ENCODE measurements at places on chromosomes 11 and 22.
A peak's percentile ranks its signal among the peaks of the same experiment; 100 is the strongest.

DNA sequence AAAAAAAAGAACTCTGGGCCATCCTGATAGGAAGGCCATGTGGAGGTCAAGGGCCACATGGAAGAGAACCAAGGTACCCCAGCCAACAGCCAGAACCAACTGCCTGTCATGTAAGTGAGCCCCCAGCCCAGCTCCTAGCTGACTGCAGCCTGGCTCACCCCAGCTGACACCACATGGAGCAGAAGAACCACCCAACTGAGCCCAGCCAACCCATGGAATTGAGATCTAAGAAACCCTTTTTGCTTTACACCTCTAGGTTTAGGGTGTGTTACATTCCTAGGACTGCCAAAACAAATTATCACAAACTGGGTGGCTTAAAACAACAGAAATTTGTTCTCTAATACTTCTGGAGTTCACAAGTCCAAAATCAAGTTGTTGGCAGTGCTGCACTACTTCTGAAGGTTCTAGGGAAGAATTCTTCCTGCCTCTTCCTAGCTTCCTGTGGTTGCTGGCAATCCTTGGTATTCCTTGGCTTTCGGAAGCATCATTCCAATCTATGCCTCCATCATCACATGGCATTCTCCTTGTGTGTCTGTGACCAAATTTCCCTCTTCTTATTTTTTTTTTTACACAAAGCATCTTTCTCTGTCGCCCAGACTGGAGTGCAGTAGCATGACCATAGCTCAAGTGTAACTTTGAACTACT lies 4.4 kb downstream of the C11orf86 start:
- DNase-seq: no peak

- DNase-seq: no peak
Observed at GRCh38 chr22:43424666-43425630, 13.1 kb downstream of the MPPED1 start.

- no peak for DNase-seq
Observed at GRCh38 chr11:109388982-109389381, 33.0 kb upstream of the C11orf87 start.

DNA sequence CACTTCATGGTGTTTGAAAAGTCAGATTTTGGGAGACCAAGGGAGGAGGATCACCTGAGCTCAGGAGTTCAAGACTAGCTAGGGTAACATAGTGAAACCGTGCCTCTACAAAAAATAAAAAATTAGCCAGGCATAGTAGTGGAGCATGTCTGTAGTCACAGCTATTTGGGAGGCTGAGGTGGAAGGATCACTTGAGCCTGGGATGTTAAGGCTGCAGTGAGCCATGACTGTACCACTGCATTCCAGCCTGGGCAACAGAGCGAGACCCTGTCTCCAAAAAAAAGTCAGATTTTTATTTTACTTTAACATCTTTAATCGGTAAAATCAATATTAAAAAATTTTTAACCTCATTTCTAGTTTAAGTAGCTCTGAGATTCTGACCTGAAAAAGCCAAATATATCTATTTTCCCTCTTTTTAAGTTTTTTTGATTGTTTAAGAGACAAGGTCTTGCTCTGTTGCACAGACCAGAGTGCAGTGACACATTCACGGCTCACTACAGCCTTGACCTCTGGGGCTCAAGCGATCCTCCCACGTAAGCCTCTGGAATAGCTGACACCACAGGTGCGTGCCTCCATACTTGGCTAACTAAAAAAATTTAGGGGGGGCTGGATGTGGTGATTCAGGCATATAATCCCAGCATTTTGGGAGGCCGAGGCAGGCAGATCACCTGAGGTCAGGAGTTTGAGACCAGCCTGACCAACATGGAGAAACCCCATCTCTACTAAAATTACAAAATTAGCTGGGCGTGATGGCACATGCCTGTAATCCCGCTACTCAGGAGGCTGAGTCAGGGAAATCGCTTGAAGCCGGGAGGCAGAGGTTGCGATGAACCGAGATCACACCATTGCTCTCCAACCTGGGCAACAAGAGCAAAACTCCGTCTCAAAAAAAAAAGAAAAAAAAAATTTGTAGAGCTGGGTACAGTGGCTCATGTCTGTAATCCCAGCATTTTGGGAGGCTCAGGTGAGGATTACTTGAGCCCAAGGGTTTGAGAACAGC lies 48.4 kb downstream of the SFI1 start:
- DNase-seq: no peak

DNA sequence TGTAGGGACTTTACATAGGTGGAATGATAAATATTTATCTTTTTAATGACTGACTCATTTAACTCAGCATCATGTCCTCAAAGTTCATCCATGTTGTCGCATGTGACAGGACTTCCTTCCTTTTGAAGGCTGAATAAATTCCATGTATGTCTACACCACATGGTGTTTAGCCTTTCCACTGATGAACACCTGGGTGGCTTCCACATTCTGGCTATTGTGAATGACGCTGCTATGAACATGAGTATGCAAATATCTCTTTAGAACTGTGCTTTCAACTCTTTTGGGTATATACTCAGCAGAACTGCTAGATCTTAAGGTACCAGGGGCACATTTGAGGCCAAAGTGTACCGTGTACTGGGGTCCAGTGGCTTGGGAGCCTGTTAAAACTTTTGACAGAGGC lies 24.1 kb downstream of the LARGE1 start:
- DNase-seq: no peak

DNA sequence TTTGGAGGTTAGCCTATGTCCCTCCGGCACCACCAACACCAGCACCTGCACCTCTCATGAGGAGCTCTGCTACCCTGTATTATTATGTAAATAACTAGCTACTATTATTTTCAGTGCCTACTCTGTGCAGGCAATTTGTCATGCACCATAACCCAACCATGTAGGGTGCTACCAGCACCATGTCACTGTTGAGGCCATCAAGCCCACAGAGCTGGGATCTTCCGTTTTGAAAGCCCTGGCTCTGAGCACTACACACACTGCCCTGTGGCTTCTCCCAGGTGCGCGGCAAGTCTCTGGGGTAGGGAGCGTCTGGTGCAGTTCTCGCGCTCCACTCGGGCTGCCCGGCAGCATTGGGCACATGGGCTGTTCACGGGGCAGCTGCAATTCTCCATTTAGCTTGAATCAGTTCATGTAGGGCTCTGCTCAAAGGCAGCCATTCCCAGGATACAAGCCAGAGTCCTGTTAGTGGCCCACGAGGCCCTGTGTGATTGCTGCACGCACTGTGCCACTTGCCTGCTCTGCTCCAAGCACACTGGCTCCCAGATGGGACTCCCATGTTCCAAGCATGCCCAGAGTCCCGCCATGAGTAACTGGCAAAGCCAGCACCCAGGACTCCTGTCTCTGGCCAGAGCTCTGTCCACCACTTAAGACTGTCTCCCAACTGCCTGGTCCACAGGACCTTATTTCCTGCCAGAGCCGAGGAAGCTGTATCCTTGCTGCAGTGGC lies 42.5 kb upstream of the CDON start:
- no peak for DNase-seq

GRCh38 chr11:25859776-25860175 lies 472.2 kb upstream of the ANO3 start:
- DNase-seq: no peak

GRCh38 chr22:29386708-29387107 lies 1.7 kb downstream of the AP1B1 start:
- no peak for DNase-seq

DNA sequence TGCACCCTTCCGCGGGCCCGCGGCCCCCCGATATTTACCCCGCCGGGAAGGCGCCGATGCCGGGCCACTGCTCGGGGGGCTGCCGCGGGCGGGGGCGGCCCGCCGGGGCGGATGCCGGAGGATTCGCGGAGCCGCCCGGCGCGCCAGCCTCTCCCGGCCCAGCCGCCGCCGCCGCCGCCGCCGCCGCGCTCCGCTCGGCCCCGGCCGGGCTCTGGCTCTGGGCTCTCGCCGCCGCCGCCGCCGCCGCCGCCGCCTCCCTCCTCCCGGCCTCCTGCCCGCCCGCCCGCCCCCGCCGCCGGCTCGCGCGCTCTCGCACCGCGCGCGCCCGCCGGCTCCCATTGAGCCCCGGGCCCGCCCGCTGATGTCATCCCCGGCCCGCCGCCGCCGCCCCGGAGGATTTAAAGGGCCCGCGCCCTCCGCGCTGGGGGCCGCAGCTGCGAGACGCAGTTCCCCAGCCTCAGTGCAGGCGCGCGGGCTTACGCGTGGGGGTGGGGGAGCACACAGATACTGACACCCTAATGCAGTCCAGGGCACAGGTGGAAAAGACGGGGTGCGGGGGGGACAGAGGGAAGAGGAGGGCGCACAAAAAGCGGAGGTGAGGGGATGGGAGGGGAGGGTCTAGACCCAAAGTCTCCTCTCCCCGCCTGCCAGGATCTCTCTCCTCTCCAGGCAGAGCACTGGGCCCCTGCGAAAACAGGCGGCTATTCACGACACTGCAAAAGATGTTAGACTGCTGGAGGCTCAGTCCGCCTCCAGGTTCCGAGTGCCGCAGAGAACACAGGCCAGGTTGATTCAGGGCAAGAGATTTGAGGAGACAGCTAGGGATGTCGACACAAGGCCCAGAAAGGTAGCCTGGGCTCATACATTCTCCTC lies at the start of gene CSNK1E:
CSNK1E (minus strand) TSS at position 312 of the 873 bp plus-strand sequence. CDS start 3,276 bp downstream, outside the sequence.
- DNase-seq: peak; percentile 50

GRCh38 chr11:63017306-63017974 lies 1.8 kb upstream of the SLC22A8 start:
- no peak for DNase-seq

DNA sequence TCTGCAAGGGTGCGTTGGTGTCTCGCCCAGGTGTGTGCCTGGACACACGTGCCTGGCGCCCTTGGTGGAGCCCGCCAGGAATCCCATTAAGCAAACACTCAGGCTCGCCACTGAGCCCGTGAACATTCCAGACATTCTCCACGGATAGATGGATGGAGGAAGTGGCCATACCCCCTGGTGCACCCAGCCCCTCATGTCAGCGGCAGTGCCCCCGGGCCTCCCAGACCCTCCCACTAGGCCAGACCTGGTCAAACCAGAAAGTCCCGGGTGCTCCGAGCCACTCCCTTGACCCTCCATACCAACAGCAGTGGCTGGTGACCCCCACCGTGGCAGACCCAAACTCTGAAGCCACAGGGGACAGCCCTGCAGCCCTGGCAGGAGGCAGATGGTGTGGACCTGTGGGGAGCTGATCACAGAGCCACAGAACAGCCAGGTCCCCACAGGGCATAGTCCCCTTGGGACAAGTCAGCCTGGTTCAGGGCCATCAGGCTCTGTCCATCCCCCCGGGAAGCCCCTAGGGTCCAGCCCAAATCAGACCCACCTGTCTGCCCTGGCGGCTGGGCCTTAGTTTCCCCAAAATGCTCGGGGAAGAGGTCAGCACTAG lies 1.9 kb downstream of the EPS8L2 start:
- DNase-seq: no peak

GRCh38 chr11:3058753-3059664 lies 1.8 kb upstream of the CARS1 start:
- no peak for DNase-seq

DNA sequence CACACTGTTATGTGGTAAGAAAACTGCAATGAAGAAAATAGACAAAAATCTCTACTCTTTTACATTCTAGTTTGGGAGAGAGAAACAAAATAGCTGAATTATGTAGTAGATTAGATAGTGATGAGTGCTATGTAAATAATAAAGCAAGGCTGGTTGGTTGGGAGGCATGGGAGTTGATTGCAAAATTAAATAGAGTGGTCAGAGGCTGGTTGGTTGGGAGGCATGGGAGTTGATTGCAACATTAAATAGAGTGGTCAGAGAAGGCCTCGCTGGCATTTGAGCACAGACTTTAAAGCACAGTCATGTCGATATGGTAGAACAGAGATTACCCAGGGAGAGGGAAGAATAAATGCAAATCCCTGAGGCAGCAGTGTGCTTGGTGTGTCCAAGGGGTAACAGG lies 22.4 kb downstream of the SIK2 start:
- no peak for DNase-seq

GRCh38 chr22:19645905-19646304 lies 68.4 kb upstream of the SEPTIN5 start:
- DNase-seq: no peak

GRCh38 chr11:39011797-39012196 lies 2413.8 kb upstream of the RAG2 start:
- DNase-seq: no peak

GRCh38 chr11:60930394-60930793 lies 6.1 kb downstream of the TMEM132A start:
- no peak for DNase-seq

GRCh38 chr11:115383431-115383830 lies 120.8 kb downstream of the CADM1 start:
- DNase-seq: no peak

DNA sequence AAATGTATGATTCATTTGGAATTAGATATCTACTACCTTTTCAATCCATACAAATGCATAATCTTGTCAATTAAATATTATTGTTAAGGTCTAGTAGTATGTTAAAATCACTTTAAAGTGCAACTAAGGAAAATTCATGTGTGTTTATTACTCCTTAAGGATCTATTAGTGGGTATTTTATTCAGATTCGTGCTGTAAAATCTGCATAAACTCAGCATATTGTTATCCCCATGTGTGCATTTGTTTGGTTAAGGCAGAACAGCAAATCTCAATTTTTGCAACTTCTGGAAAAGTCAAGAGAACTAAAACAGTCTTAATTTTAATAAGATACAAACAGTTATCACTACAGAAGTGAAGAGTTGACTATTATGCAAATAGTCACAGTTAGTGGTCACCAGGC lies 234.5 kb downstream of the SOX6 start:
- no peak for DNase-seq

DNA sequence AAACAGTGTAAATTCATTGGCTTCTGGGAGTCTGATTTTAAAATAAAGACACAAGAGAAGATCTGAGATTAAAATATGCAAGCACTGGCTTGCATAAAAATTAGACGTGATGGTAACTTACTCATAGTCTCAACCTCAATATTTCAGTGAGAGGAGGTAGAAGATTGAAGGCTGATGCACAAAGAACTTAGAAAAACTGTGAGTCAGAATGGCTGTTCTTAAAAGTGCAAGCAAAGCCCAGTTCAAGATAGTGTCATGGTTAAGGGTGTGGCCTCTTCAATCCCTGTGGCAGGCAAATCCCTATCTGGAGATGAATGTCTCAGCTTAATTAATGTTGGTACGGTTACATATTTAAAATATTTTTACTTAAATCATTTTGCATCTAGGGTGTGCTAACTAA lies 33.6 kb upstream of the FIBIN start:
- DNase-seq: no peak

GRCh38 chr22:43203471-43203981 lies 16.6 kb upstream of the TTLL12 start:
- DNase-seq: no peak

DNA sequence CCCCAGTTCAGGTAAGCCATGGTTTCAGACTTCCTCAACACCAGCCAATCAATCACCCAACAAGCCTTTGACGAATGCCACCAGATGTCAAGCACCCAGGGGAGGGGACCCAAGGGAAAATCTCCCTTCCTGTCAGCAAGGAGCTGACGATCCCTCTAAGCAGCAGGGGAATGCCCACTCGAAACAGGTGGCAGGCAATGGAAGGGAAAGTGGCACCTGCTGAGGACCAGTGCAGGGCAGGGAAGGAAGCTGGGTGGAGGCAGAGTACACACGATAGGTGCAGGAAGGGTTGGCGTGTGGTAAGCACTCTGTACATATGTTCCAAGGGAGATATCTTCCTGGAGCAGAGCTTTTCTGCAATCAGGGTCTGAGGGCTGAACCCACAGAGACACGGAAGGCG lies 11.7 kb upstream of the CREB3L1 start:
- no peak for DNase-seq
